ENCODE measurements at places on chromosomes 3 and 15.

DNA sequence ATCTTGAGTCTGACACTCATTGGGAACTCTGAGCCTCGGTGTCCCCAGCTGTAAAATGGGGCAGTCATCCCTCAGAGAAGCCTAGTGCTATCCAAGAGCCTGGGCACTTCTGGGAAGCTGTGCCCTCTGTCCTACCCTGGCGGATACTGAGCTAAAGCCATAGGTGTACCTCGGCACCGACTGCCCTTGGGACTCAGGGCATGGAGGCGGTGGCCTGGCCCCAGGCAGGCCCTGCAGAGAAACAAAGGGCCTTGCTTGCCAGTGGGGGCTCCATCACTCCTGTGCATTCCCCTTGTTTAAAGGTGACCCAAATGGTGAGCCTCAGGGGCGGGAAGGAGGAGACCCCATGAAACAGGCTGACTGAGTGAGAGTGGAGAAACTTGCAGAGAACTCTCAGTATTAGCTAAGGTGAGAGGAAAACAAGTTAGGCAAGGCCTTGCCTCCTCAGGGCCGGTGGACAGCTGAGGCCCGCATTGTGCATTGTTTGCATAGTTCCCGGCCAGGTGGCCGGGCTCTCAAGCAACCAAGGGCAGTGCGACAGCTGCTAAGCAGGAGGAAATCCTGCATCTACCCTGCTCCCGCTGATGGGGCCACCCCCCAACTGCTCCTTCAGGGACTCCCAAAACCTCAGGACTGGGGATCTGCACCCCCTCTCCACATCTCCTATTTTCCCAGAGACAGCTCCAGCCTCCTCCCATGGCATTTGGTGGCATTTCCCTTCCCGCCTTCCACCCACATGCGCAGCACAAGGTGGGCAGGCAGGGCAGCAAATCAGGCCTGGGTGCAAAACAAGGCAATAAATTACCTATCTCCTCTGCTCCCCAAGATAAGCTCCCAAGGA is 4.3 kb downstream of the PFKFB4 start:
- no peak for DNase-seq

- DNase-seq: no peak
These were observed 177.7 kb downstream of the VGLL4 start for GRCh38 chr3:11465744-11466616.

DNA sequence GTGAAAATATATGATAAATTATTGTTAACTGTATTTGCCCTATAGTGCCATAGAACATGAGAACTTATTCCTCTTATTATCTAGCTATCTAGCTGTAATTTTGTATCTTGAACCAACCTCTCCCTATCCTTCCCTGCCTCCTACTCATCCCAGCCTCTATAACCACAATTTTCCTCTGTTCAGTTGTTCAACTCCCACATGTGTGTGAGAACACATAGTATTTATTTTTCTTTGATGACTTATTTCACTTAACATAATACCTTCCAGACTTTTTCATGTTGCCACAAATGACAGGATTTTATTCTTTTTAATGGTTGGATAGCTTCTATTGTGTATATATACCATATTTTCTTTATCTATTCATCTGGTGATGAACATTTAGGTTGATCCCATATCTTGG is 85.4 kb upstream of the SUCLG2 start:
- DNase-seq: no peak

GRCh38 chr3:110733045-110733444 is 338.6 kb upstream of the NECTIN3 start:
- DNase-seq: no peak

- DNase-seq: no peak
These were observed 28.4 kb upstream of the RPL29 start for GRCh38 chr3:52023860-52024764.

DNA sequence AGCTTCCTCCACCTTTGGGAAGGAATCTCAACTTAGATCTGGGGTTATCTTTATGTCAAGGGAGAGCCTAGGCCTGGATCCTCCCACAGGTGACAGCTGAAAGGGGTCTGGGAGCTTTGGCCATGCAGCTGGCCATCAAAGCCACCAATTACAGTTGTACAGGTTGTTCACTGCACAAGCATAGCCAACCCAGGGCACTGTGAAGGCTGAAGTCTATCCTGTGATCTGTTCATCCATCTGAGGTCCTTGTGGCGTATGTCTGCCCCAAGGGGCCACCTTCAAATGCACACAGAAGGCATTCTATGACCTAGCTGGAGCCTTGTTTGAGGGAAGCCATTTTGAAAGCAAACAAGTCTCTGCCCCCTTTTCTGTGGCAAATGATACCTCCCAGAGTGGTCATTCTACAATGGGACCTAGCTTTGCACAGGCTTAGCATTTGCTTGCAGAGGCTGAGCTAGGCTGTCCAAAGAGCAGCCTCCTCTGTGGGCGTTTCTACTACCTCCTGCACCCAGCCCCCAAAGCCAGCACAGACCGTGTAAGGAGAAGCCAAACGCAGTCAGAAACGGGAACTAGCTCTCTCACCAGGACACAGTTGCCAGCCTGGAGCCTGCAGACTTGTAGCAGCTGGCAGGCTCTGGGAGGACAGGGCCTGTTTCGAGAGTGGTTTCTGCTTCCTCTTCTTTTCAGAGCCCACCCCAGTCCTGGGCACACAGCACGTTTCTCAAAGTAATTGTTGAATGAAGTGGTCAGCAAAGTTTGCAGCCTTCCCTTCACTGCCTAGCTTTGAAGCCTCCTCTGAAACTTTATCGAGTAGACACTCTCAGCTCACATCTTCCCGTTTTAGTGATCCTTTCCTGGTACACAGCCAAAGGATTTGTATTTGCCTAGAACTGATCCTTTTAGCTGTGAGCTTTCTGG is 157.3 kb upstream of the SMAD3 start:
- DNase-seq: peak; percentile 95

GRCh38 chr3:12729051-12729651 is 29.9 kb downstream of the TMEM40 start:
- DNase-seq: no peak

DNA sequence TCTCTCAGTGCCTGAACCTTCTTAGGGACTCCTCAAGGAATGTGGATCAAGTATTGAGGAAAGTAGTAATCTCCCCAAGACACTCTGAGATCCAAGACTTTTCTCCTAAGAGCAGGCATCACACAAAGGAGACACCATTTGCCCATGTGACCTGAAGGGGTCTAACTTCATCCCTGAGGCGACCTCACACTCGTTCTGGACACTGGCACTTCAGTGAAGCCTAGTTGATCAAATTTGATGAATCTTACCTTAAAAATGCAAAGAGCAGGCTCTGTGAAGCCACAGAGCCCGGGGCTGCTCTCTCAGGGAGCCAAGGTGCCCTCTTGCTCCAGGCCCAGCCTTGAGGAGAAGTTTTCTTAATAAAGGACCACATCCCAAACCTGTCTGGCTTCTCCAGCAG is 64.3 kb downstream of the SCN11A start:
- DNase-seq: no peak

DNA sequence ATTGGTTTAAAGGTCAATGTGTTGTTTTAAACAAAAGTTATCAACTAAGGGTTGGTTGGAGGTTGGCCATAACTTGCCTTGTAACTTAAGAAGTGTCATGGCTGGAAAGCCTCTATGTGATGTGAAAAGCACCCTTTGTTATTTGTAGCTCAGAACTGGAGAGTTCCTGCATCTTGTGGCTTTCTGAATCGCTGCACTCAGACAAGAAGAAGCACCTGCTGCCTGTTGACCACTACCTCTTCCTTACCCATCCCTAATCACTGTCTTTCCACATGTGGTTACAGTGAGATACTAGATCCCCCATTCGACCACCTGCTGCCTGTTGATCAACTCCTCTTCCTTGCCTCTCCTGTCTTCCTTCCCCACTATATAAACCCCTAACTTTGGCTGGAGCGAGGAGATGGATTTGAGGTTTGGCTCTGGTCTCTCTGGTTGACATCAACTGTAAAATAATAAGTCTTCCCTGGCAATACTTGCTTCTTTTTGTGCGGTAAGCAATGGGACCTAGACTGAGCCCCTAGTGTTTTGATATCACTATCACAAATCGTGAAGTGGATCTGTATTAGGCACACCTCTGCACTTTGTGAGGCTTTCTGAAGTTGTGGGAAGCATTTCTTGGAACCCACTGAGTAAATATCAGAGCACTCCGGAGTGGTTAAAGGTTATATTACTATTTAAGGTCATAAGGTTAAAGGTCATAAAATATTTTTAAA is 13.8 kb downstream of the RPL39L start:
- DNase-seq: no peak

GRCh38 chr15:67087507-67088172 is 22.2 kb downstream of the SMAD3 start:
- DNase-seq: no peak

GRCh38 chr3:129357616-129358015 is 70.8 kb downstream of the EFCAB12 start:
- no peak for DNase-seq

DNA sequence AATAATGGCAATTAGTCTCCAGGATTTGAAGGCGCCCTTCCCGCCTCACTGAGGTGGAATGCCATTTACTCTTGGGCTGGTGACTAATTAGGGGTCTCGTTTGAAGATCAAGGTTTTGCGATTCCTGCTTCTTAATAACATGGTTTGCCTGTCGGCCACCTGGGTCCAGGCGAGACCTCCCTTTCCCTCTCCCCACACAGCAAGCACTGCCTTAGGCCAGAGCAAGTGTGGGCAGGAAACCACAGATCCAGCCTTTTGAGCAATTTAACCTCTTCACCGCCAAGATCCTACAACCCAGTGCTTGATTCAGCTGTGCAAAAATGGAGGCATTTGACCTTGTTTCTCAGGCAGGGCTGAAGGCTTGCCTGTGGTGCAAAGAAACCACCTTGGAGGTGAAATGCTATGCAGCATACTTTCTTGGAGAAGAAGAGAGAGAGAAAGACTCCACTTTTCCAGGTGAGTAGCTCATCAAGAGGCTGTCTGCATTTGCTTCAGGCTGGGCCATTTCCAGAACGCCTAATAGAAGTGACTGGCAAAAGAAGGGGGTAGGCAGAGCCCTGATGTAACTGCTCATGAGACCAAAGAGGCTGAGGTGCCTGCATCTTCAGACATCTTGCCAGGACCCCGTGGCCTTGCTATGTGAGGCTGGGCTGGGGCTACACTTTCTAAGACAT is 34.1 kb upstream of the WNT5A start:
- no peak for DNase-seq

GRCh38 chr3:154060238-154061000 is 60.8 kb upstream of the ARHGEF26 start:
- no peak for DNase-seq

DNA sequence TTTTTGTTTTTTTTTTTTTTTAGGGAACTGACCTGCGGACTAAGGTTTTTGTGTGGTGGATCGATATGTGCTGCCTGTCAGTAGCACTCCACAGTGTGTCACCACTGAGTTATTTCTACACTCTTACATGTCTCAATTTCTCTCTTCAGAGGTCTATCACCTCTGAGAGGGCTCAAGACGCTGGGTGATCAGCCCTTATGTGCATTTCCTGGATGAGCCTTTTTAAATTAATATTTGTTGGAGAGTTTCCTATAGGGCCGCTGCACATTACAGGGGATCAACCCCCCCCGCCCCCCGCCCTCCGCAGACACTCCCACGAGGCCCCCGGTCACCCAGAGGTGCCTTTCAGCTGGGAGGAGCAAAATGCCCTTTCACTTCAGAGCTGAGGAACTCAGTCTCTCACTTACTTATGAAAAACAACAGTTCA is 34.5 kb upstream of the AP4E1 start:
- peak; percentile 58 for DNase-seq

GRCh38 chr3:177286034-177286433 is 88.8 kb upstream of the TBL1XR1 start:
- no peak for DNase-seq

- no peak for DNase-seq
These were observed 33.7 kb downstream of the HCN4 start for GRCh38 chr15:73335026-73335425.

GRCh38 chr15:91940496-91941381 is 87.2 kb downstream of the SLCO3A1 start:
- no peak for DNase-seq

DNA sequence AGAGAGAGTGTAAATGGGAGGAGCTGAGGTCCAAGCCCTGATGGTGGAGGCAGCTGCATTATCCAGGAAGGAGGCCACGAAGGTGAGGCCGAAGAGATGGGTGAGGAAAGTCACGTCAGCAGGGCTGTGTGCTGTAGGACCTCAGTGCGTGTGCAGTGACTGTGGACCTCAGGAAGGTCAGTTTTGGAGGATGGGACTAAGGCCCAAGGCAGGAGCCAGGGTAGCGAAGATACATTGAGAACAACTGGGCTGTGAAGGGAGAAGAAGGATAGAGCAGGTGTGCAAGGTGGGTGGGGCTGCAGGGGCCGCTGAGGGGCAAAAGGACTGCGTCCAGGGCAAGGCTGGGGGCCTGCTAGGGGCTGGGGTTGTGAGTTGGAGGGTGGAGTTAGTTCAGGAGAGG is 4.9 kb downstream of the KLHL40 start:
- DNase-seq: no peak

- DNase-seq: no peak
These were observed 360.4 kb upstream of the ROBO2 start for GRCh38 chr3:76679541-76679940.

DNA sequence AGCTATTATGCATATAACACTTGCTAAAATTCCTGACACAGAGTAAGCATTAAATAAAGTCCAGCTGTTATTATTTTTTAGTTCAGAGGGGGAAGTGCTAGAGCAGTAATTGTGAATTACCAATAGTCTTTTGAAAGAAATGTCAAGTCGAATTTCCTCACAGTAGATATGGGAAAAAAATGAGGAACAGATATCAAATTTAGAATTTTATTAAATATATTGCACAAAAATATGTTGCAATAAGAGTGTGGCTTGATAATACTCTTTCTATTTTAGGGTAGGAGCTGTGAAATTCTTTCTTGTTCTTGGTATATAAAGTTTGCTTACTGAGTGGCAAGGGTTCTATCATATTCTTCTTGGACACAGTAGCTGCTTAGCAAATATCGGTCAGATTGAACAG is 181.3 kb downstream of the NFKBIZ start:
- DNase-seq: peak; percentile 77

All from AML-193 (cell line).